Adipocyte (in vitro differentiated cells): ENCODE measurements at places on chromosomes 12 and 14.

GRCh38 chr12:110555577-110556406 lies 27.3 kb downstream of the PPTC7 start:
- DNase-seq = peak; percentile 87

GRCh38 chr12:58893495-58893894 lies 26.8 kb downstream of the LRIG3 start:
- peak; percentile 45 for DNase-seq

- no peak for DNase-seq
Measured at GRCh38 chr12:39252628-39253027, 190.3 kb downstream of the KIF21A start.

DNA sequence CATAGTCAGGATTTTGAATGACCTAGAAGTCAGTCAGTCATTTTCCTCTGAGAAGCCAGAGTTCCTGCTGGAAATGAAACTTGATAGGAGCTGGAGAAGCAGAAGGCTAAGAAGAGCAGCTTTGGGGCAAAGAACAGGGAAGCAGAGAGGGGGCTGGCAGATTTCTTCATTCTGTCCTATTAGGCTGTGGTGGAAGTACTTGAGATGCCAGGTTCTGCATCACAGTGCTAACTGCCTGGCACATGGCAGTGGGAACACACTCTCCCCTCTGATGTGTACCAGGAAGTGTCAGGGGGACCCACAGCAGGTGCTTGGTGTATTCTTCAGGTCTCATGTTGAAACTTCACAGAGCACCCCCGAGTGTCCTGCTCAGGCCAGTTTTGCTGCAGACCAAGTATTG lies 61.0 kb downstream of the SUSD6 start:
- no peak for DNase-seq

DNA sequence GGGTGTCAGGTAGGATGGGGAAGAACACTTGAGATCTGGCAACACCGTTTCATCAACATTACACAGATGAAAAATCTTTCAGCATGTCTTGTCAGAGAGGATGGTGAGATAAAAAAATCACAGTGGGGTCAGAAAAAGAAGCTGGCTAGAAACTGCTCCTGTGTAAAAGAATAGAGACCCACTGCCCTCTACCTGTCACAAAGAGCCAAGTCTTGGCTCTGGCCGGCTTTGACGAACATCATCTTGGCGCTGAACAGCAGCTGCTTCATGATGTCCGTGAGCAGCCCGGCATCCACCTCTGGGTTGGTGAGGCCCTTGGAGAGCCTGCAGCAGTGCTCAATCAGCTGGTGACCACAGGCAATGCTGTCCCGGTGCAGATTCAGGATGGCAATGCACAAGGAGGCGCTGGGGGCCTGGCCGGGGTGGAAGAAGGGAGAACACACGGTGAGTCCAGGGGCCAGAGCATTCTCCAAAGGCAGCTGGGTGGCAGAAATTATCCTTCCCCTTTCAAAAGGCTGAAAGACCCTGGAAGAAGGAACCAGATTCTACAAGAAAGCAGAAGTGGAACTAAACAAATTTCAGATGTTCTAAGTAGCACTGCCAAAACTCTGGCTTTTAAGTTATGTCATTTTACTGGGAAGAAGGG lies 50.2 kb downstream of the ZFYVE26 start:
- no peak for DNase-seq

DNA sequence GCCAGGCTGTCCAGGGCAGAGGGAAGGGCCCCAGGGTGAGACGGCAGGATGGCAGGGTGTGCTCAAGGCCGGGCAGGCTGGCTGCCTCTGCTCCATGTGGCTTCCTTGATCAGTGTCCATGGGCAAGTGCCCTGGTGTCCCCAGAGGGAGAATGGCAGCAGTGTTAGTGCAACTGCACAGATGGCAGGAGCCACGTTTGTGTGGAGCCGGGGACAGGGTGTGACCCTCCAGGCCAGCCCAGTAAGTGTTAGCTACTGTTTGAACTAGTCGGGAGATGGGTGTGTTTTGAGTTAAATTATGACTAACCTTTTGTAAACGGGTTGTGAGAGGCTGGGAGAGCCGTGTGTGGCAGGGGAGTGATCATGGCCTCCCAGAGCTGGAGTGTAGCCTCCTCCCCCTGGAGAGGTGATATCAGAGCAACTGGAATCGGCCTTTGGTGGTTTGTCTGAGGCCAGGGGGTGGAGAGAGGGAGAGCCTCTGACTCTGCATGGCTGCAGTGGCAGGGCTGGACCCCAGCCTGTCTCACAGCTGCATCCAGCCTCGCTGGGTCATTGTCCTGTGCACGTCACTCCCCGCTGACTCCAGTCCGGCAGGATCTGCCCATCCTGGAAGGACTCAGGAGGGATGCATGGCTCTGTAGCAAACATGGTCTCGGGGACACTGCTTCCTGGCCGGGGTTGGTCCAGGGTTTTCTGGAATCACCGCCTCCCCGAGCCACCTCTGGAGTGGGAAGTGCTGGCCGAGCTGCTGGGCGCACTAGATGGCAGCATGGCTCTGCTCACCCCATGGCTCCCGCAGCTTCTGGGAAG lies 27.8 kb downstream of the AACS start:
- no peak for DNase-seq

GRCh38 chr14:104423701-104424405 lies 155.7 kb upstream of the C14orf180 start:
- DNase-seq = no peak

DNA sequence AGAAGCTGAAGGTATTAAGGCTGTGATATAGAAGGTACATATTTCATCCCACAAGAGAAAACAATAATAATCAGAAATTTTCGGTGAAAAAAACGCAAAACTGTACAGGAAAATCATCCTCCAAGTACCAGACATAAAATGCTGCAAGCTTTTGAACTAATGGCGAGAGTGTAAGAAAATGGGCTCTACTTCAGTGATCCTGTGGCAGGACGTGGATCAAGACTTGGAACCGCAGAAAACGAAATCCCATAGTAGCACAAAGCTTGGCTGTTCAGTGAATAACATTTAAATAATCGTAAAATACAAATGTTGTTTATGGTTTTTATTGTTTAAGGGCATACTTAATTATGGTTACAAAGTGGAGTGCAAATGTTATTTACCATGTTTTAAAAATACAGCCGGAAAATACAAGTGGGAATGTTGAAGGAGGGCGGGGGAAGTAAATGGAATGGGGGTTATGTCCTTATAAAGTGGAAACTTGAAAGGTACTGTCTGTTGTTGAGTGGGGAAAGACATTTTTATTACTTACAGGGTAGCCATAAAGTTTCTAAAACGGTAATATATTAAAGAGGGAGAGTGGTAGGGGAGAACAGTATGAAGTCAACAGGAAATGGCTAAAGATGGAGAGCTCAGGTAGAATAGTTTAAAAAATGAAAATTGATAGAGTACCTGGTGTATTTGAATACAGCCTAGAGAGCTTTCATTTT lies 1.1 kb downstream of the SMIM10L1 start:
- DNase-seq = peak; percentile 56

DNA sequence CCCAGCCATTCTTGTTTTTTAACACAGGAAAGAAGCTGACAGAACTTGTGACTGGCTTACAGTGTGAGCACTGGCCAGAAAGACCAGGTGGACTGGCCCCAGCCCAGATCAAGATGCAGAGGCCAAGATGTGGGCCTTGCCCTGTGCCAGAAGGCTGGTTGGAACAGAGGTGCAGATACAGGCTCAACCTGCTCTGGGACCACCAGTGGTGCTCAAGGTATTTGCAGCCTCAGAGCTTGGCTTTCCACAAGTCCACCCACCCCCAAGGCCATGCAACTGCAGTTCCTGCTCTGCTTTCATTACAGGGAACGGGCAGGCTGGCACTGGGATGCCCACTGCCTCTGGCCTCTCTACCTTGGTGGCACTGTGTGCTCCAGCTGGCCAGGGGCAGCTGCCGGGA lies 23.3 kb downstream of the ZFC3H1 start:
- DNase-seq = no peak

GRCh38 chr12:69330475-69331473 lies 17.4 kb upstream of the LYZ start:
- peak; percentile 45 for DNase-seq

DNA sequence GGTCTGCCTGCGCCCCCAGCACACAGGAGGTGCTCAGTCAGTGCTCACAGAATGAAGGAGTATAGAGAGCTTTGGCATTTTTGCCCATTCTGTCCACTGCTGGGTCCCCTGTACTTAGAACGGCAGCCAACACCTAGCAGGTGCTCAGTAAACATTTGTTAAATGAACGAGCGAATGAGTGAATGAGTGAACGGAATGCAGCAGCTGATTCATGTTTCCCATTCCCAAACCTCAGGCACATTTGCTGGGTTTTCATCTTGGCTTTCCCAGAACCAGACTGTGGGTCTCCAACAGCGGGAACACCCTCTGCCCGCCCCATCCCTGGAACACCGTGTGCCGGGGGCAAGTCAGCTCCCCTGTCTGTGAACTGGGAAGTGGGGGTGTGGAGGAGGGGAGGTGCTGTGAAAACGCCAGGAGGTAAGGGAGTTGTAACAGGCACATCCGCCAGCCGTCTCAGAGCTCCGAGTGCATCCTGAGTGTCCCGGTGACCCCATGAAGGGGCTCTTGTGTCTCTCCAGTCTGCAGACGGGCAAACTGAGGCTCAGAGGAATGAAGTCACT lies 47.3 kb downstream of the SCARB1 start:
- no peak for DNase-seq

DNA sequence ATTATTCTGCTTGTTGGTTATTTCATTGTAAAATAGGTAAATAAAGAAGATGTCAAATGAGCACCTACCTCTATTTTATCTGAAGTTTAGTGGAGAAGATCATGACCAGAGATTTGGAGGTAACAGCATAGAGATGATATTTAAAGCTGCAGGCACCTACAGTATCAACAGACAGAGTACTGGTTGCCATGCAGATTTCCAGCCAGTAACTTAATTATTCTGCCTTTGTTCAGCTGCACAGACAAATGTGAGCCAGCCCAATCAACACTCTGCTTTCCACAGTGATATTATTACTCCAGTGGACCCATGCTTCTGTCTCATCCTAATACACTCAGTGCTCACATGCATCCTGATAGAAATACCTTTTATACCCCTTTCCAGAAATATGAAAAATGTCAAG lies 348.5 kb upstream of the RGS6 start:
- no peak for DNase-seq

DNA sequence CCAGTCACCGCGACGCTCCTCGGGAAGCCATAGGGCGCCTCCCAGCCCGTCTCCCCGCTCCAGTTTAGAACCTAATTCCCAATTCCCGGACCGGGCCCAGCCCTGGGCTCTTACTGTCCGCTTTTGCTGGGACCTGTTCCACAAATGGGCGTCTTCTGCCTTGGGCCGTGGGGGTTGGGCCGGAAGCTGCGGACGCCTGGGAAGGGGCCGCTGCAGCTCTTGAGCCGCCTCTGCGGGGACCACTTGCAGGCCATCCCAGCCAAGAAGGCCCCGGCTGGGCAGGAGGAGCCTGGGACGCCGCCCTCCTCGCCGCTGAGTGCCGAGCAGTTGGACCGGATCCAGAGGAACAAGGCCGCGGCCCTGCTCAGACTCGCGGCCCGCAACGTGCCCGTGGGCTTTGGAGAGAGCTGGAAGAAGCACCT lies 797 bp downstream of the UNG start:
- peak; percentile 82 for DNase-seq
